K562 (cell line): ENCODE measurements at places on chromosomes 7 and 10.

- no peak for DNase-seq
These were observed 68.9 kb upstream of the NFE2L3 start for GRCh38 chr7:26083113-26083512.

DNA sequence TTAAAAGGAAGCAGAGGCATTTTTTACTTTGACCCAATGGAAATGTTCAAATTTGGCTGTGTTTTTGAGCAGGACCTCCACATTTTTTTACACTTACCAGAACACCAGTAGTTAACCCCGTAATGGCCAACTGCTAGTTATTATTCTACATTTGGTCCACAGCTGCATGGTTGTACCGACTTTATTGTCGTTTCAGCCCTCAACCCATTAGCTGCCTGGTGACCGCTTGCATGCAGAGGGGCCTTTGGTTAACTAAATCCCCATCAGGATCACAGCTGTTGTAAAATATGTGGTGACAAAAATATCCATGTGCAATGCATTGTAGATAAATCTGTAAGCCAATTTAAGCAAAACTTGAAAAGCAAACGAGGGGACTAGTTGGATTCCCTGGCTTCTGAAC, 342.2 kb upstream of the MEOX2 start:
- DNase-seq, result no peak

GRCh38 chr7:84792231-84792893, 394.5 kb downstream of the SEMA3D start:
- no peak for DNase-seq

GRCh38 chr7:50292763-50293162, 11.8 kb upstream of the IKZF1 start:
- DNase-seq, result no peak

DNA sequence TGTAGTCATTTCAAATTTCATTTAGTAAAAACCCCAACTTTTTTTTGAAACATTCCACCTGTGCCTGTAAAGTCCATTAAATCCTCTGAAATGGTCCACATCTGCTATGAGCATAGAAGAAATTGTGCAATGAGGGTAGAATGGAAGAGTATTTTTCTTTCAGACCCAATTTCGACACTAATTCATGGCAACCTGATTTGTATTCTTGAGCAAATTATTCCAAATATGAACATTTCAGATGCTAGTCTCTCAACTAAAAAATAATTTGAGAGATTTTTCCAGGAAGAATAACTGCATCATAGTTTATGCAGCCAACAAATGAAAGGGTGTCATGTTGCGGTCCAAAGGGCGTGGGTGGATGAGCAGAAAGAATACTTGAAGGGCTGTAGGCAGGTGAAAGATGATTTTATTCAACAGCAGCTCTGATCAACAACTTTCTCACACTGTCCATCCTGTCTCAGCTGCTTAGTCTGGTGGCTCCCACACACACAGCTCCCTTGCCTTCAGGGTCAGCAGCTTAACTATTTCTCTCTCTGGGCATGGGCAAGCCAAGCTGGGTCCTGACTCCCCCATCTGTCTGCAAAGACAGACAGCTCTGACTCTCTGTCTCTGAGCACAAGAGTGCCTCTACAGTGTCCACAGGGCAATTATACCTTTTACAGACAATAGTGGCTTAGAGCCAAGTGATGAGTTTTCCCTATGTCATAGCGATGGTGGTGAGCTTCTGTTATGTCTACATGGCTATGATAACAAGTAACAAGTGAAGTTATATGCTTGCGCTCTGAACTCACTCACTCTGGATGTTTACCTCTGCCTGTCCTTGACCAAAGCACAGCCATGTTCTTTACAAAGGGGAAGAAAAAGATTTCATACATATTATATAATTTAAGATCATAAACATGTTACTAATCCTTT, 11.5 kb downstream of the STEAP2 start:
- no peak for DNase-seq

- DNase-seq, result no peak
These were observed 119.0 kb upstream of the FEZF1 start for GRCh38 chr7:122423591-122423990.

GRCh38 chr7:36407636-36408550, 18.2 kb downstream of the ANLN start:
- DNase-seq, result no peak

GRCh38 chr7:1220977-1221745, 11.5 kb upstream of the UNCX start:
- no peak for DNase-seq

- DNase-seq, result no peak
These were observed 28.8 kb downstream of the TMEM120A start for GRCh38 chr7:75965617-75966016.

DNA sequence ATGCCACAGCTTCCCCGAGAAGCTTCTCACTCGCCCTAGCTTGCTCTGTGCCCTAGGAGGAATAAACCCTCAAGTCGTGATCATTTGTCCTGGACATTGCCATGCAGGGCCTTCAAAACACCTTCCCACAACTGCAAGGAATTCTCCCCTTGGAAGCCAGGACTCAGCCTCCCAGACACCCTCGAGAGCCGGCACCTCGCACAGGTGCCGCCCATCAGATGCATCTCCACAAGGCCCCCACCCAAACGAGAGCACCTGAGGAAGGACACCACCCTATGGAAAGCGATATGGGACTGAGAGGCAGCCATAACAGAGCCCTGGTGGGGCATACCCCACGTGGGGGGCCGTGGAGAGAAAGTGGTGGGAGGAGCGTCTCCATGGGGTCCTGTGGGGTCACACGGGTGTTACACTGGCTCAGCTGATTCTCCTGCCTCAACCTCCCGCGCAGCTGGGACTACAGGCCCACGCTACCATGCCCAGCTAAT, 77.6 kb upstream of the FOXK1 start:
- no peak for DNase-seq

DNA sequence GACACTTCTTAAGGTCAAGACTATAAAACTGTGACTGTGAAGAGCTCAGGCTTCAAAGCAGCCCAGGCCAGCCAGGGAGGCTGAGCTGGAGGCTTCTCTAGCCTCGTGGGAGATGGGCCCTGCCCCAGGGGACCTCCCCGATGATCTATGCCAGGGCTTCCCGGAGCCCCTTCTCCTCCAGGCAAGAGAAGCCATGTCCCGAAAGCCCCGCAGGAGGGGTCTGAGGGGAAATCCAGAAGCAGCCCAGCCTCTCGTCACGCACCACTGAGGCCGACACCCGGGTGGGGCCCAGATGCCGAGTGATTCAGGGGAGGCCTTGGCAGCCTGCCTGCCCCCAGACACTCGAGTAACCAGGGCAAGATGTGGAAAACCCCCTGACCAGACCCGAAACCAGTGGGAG, 63.7 kb downstream of the PROSER2 start:
- no peak for DNase-seq

DNA sequence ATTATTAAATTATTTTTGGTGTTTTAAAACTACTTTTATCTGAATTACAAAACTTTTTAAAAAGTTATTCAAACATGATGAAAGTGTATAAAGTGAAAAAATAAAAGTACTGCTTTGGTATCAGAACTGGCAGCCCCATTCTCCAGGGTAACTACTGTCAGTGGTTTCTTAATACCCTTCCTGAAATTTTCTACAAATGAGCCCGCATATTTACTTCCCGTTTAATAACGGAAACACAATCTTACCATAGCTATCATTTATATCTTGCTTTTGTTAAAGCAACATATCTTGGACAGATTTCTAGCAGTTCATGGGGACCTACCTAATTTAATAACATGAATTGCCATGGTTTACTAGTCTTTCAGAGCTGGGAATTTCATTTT, 249.9 kb downstream of the RNLS start:
- no peak for DNase-seq

- DNase-seq, result no peak
These were observed 5.1 kb upstream of the ZNF32 start for GRCh38 chr10:43653746-43654145.

GRCh38 chr7:122736183-122736582, 33.5 kb upstream of the RNF148 start:
- DNase-seq, result no peak

- no peak for DNase-seq
These were observed 13.4 kb downstream of the JCAD start for GRCh38 chr10:30045961-30046360.

- DNase-seq, result peak; percentile 37
These were observed 56.4 kb downstream of the BBS9 start for GRCh38 chr7:33185786-33186185.

DNA sequence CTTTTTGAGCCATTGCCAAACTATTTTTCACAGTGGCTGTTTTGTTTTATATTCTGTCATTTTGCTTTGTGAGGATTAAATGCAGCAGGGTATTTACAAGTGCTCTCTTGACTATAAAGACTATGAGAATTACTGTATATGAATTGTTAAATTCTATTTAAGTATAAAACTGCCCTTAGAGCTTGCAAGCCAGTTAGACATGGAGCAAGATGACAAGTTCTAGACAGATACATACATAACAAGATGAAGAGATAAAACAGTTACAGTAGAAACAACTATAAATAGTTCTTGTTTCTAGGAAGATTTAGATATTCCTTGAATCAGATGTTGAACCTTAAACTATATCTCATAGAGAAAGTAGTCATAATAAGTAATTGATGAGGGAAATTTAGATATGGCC, 60.6 kb downstream of the DNAH11 start:
- no peak for DNase-seq

DNA sequence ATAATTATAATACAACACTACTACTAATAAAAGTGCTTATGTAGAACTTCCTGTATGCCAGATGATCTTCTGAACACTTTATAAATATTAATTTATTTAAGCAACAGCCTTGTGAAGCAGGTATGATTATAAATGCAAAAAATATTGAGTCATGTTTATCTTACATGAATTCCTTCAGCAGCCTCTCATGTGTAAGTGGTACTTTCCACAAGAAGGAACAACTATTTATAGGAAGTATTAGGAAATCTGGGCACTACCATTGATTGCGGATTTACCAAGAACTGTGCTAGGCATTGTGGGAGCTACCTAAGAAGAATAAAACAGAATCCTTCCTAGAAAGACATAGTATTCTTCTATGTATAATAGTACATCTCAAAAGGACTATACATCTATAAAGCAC, 10.7 kb upstream of the STEAP4 start:
- DNase-seq, result no peak

GRCh38 chr7:35752742-35753141, 48.1 kb upstream of the SEPTIN7 start:
- no peak for DNase-seq

DNA sequence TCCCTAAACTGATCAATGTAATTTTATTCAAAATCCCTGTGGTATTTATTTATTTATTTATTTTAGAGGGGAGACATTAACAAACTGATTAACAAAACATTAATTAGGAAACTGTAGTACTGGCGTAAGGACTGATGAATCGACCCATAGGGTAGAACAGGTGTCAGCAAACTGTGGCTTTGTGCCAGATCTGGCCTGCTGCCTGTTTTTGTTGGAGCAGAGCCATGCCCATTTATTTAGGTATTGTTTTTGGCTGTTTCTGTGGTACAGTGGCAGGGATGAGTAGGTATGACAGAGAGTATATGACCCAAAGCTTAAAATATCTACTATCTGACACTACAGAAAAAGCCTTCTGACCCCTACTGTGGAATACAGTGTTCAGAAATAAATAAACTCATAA, 332.5 kb upstream of the ETV1 start:
- DNase-seq, result no peak

DNA sequence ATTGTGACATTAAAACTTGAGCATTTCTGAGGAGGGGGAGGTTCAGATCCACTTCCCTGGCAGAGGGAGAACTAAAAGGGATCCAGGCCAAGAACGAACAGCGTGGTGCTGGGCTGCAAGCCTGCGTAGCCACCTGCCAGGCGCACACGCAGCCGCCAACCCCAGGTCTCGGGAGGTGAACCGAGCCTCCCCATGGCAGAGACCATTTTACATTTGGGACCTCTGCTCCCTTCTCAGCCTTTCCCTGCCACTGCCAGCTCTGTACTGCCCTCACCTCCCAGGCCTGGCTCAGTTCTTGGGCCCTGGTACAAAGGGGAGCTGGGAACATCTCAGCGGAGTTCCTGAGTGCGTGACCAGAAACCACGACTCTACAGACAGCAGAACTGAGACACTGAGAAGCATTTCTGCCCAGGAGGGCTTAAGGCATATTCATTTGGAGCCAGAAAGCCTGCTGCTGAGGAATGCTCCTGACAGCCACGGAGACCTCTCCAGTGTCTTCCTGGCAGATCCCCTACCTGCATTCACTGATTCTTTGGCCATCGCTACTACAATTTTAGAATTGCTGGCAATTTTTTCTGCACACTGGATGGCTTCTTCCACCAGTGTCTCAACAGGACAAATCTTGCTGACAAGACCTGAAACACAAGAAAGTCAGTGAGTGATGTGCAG, 7.6 kb downstream of the ECHS1 start:
- DNase-seq, result no peak

- DNase-seq, result no peak
These were observed 2.2 kb upstream of the AP1S1 start for GRCh38 chr7:101151908-101152651.

DNA sequence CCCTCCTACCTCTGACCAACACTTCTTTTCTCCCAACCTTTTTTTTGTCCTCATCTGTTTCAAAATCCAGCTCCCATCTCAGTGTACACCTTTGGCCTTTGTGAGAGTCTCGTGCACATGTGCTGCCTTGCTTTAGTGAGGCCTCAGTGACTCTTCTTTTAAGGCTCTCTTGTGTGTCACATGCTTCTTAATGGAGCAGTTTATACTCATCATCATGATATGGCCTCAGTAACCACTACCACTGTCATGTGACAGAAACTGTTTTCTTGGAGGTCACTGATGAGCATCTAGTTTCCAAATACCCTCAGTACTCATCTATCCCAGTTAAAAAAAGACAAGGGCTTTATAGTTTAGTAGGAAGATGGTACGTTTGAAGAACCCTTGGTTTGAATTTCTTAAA, 8.1 kb upstream of the ARHGAP22 start:
- DNase-seq, result no peak

DNA sequence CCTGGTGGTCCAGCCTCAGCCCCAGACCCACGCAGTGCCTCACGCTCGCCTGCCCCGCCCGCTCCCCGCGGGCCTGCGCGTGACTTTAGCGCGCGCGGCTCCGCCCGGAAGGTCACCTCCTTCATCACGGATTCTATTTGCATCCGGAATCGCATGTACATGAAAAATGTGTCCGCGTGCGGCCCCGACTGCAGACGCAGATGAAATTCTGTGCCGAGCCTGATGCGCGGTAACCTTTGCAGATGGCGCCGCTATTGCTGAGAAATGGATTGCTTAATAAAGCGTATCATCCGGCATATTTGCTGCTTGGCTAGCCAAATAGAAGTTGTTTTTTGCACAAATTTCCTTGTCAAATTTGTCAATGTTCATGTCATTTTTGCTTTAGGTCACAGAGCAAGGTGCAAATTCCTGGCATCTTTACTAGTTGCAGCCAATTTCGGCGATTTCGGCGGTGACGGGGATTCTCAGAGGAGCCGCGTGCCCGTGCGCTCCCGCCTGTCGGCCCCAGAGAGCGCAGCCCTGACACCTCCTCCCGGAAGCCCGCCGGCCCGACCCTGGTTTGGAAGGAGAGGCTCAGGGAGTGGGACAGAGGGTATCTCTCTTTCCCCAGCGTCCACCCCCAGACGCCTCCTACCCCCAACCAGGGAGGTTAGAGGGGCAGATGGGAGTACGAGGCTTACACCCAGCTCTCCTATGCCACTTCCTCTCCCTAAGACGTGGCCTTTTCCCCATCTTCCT, 85.9 kb upstream of the PAX2 start:
- no peak for DNase-seq
